ENCODE measurements at places on chromosomes 7 and 10.

GRCh38 chr7:2803755-2804154 lies 40.4 kb downstream of the GNA12 start:
- peaks cover 39% of the 10 kb centered on the region for H3K4me1 ChIP-seq
- no peak overlapping the region for H3K4me3 ChIP-seq
- no peak overlapping the region for H3K27ac ChIP-seq

DNA sequence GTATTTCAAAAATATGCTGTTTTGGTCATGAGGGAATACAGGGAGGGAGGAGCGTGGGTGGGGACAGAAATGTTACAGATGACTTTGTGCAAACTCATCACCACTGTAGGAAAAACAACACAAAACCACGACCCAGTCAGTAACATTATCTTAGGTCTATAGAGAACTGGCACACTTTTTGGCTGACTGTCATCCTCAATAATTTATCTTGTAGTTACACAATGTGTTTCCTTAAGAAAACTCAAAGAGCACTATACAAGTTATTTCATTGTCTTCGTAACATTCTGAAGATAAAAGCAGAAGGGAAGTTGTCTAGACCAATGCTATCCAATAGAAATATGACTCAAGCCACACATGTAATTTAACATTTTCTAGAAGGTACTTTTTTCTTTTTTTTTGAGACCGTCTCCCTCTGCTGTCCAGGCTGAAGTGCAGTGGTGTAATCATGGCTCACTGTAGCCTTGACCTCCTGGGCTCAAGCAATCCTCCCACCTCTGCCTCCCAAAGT lies 16.9 kb upstream of the CDK14 start:
- no peaks in the 10 kb centered on the region for H3K36me3 ChIP-seq
- no peak overlapping the region for H3K27ac ChIP-seq
- no peaks in the 10 kb centered on the region for H3K27me3 ChIP-seq

DNA sequence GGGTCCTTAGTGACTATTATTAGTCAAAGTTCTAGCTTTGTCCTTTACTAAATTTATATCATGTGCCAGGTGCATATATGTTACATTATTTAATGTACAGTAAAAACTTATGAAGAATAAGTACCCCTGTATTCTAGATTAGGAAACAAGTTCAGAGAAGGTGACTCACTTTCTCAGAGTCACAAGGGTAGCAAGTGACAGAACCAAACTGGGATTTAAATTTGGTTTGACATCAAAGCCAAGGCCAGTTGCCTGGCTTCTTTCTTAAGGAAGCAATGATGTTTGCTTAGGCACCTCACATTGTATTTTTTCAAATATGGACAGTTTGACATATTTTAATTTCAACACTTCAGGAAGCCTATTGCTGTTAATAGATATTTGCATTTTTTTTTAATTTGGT lies 2.5 kb downstream of the LSM8 start:
- H3K27ac ChIP-seq = peak overlapping the region; percentile 53
- H3K4me3 ChIP-seq = no peak overlapping the region
- no peaks in the 10 kb centered on the region for H3K27me3 ChIP-seq
- H3K36me3 ChIP-seq = peaks cover 7% of the 10 kb centered on the region
- H3K4me1 ChIP-seq = peaks cover 22% of the 10 kb centered on the region
- DNase-seq = no peak

GRCh38 chr7:83837683-83838082 lies 188.7 kb upstream of the SEMA3E start:
- no peak overlapping the region for H3K4me3 ChIP-seq
- no peaks in the 10 kb centered on the region for H3K27me3 ChIP-seq
- no peaks in the 10 kb centered on the region for H3K4me1 ChIP-seq
- no peaks in the 10 kb centered on the region for H3K36me3 ChIP-seq
- no peak overlapping the region for H3K27ac ChIP-seq

GRCh38 chr7:153381275-153382040 lies 621.9 kb downstream of the ACTR3B start:
- H3K27me3 ChIP-seq = peaks cover 4% of the 10 kb centered on the region
- no peak overlapping the region for H3K4me3 ChIP-seq
- no peak for DNase-seq

- no peak for DNase-seq
- no peaks in the 10 kb centered on the region for H3K36me3 ChIP-seq
- H3K4me3 ChIP-seq = no peak overlapping the region
Measured at GRCh38 chr7:25844102-25844870, 307.7 kb upstream of the NFE2L3 start.

GRCh38 chr7:126442908-126443307 lies 809.8 kb downstream of the GRM8 start:
- H3K4me1 ChIP-seq = no peaks in the 10 kb centered on the region
- H3K36me3 ChIP-seq = no peaks in the 10 kb centered on the region
- H3K27me3 ChIP-seq = no peaks in the 10 kb centered on the region
- H3K27ac ChIP-seq = no peak overlapping the region
- no peak for DNase-seq

DNA sequence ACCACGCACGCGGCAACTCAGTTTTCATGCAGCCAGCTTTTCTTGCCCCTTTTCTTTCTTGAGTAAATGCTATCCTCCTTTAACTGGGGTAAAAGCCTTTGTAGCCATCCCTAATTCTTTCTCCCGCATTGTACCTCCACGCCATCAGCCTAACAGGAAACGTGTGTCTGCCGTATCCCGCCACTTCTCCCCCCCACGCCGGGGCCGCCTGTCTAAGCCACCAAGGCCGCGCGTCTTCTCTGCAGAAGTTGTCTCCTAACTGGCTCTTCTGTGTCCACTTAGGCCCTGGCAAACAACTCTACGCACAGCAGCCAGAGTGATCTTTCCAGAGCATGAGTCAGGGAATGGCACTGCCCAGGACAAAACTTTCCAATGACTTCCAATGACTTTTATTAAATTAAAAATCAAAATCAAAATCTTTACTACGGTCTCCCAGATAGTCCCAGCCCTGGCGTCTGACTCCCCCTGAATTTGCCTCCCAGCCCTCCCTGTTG lies 74.6 kb downstream of the XRCC2 start:
- peaks cover 5% of the 10 kb centered on the region for H3K27me3 ChIP-seq
- no peaks in the 10 kb centered on the region for H3K36me3 ChIP-seq
- no peak overlapping the region for H3K4me3 ChIP-seq
- no peak overlapping the region for H3K27ac ChIP-seq
- peaks cover 2% of the 10 kb centered on the region for H3K4me1 ChIP-seq

DNA sequence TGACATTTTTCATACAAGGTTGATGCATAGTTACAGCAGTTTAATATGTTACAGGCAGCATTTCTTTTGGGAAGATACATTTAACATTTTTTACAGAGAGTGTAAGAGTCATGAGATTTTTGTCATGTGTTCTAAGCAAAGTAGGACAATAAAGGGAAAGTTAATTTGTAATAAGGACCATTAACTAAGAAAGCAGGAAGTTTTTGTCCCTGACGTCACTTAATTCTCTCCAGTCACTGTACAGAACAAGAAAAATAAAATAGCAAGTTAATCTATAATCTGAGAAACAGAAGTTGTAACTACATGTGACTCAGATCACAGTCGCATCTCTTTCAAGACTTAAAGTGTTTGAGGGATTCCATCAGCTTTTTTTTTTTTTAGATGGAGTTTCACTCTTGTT lies 49.5 kb upstream of the CAPZA2 start:
- H3K27ac ChIP-seq = no peak overlapping the region
- H3K27me3 ChIP-seq = peaks cover 4% of the 10 kb centered on the region
- H3K4me3 ChIP-seq = no peak overlapping the region
- DNase-seq = no peak
- H3K36me3 ChIP-seq = no peaks in the 10 kb centered on the region
- no peaks in the 10 kb centered on the region for H3K4me1 ChIP-seq

DNA sequence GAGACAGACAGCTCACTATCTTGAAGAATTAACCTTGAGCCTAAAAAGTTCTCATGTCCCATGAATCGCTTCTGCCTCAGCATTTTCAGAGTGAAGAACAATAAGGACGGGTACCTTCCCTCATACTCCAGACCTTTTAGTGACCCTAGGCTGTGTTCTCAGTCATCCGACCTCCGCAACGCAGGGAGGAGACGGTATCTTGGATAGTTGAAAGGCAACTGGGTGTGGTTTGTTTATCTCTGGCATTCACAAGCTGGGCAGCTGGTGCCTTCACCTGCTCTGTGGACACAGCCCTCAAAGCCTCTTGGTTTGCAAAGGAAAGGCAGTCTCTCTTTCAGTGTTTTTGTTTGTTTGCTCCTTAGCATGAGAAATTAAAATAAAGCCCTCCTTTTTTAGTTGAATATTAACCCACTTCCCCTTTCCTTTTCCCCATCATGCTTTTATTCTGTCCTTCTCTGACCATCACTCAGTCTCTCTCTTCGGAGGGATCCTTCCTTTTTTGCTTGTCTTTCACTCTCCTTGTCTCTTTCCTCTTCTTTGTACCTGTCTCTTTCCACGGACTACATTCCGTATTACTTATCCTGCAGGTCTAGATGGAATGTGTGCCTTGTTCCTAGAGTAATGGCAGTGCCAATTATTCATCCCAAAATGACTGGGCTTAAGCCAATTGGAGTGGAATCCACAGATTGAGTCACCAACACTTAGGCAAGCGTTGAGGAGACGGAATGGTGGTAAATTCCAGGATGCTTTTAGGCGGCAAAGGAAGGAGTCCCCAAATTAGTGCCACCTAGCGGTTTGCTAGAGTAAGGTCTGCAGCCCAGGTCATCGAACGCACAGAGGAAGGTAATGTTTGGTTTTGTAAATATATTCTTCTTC lies 45.8 kb downstream of the PRR15 start:
- peaks cover 5% of the 10 kb centered on the region for H3K4me1 ChIP-seq
- no peak overlapping the region for H3K27ac ChIP-seq
- no peak for DNase-seq
- H3K36me3 ChIP-seq = peaks cover under 1% of the 10 kb centered on the region

DNA sequence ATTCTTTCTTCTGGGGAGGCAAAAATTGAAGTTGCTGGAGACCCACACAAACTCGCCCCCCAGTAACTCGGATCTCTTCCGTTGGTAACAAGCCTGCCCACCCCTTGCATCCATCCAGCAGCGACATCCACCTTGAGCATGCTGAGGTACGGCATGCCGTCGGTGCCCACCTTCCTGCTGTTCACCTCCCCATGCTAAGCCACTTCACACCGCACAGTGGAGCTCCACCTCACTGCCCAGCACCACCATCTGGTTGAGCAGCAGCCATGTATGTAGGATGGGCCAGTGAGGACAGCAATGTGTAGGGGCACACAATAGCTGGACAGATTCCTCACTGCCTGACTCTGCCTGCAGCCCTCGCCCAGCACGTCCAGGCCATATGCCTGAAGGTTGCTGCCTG lies 138.1 kb upstream of the ZNF92 start:
- H3K36me3 ChIP-seq = peaks cover 4% of the 10 kb centered on the region
- H3K4me3 ChIP-seq = no peak overlapping the region
- no peak overlapping the region for H3K27ac ChIP-seq
- peaks cover 7% of the 10 kb centered on the region for H3K4me1 ChIP-seq
- peaks cover 8% of the 10 kb centered on the region for H3K27me3 ChIP-seq

GRCh38 chr7:89500084-89500483 lies 654.2 kb upstream of the STEAP1 start:
- no peaks in the 10 kb centered on the region for H3K36me3 ChIP-seq
- no peaks in the 10 kb centered on the region for H3K27me3 ChIP-seq
- no peak overlapping the region for H3K27ac ChIP-seq
- no peak for DNase-seq

DNA sequence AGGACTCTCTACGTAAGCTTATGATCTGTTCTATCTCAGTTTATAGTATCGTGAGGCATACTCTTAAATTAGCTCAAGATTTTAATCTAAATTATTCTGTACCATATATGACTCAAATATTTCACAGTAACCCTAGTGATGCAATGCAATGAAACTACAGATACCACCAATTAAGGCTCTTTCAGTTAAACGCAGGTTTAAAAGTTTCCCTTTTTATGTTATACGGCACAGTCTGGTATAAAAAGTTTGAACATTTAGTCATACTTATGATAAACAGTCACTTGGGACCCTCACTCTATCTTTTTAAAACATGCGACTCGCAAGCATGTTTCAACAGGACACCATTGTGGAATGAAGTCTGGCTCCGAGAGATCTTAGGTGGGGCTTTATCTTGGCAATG lies 107.2 kb downstream of the CDK6 start:
- H3K4me3 ChIP-seq = no peak overlapping the region
- DNase-seq = no peak
- H3K27ac ChIP-seq = no peak overlapping the region
- peaks cover 14% of the 10 kb centered on the region for H3K4me1 ChIP-seq
- H3K36me3 ChIP-seq = peaks cover 8% of the 10 kb centered on the region

- peak overlapping the region; percentile 5 for H3K27ac ChIP-seq
- no peak for DNase-seq
- no peaks in the 10 kb centered on the region for H3K27me3 ChIP-seq
- peaks cover 32% of the 10 kb centered on the region for H3K36me3 ChIP-seq
- H3K4me3 ChIP-seq = no peak overlapping the region
Measured at GRCh38 chr10:43160921-43161255, 22.6 kb downstream of the CSGALNACT2 start.

DNA sequence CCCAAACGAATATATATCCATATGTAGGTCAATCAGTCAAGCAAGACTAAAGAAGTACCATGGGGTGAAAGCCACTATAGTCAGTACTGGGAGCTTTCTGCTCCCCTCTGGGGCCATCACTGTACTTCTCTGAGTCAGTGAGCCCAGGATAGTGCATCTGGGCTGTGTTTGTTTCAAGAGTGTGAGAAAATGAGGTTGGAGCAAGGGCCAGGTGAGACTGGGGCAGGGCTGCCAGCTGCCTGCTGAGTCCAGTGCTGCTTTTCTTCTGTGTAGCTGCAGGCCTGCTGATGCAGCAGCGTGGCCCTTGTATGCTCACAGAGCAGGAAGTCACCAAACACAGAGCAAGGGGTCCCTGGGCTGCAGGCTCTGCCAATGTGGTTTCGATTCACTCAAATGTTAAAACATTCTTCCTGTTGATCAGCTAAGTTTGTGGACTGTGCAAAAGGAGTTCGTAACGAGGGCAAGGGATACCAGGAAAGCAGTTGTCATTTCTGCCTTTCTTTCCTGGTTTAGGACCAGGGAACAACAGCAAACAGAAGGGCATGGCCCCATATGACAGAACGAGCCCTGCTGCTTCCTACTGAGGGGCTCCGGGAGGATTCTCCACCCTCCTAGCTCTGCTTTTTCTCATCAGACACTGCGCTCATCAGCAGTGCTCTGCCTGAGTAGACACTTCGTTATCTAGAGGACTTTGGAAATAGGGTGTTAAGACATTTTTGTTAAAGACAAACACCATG lies 65.4 kb upstream of the TNS3 start:
- H3K4me1 ChIP-seq = peaks cover 17% of the 10 kb centered on the region
- DNase-seq = no peak
- peak overlapping the region; percentile 27 for H3K4me3 ChIP-seq

- no peaks in the 10 kb centered on the region for H3K36me3 ChIP-seq
- H3K27me3 ChIP-seq = peaks cover 3% of the 10 kb centered on the region
- DNase-seq = no peak
- H3K27ac ChIP-seq = no peak overlapping the region
Measured at GRCh38 chr7:28347475-28348318, 64.6 kb upstream of the CREB5 start.

GRCh38 chr10:132183046-132183445 lies 3.7 kb upstream of the DPYSL4 start:
- H3K4me3 ChIP-seq = no peak overlapping the region
- peaks cover 3% of the 10 kb centered on the region for H3K36me3 ChIP-seq
- H3K27ac ChIP-seq = no peak overlapping the region
- no peaks in the 10 kb centered on the region for H3K4me1 ChIP-seq
- peaks cover 20% of the 10 kb centered on the region for H3K27me3 ChIP-seq

GRCh38 chr10:110804376-110804775 lies 67.4 kb upstream of the PDCD4 start:
- no peaks in the 10 kb centered on the region for H3K27me3 ChIP-seq
- peaks cover 31% of the 10 kb centered on the region for H3K4me1 ChIP-seq
- peak overlapping the region; percentile 9 for H3K4me3 ChIP-seq
- no peak for DNase-seq
- H3K36me3 ChIP-seq = no peaks in the 10 kb centered on the region

- H3K4me3 ChIP-seq = no peak overlapping the region
- H3K27me3 ChIP-seq = no peaks in the 10 kb centered on the region
- no peak for DNase-seq
- H3K4me1 ChIP-seq = peaks cover 21% of the 10 kb centered on the region
- H3K36me3 ChIP-seq = peaks cover 22% of the 10 kb centered on the region
- H3K27ac ChIP-seq = peak overlapping the region; percentile 74
Measured at GRCh38 chr10:856416-857157, 74.9 kb downstream of the LARP4B start.

Data from memory B cell (primary cell).